ENCODE measurements at places on chromosomes 1 and 21.

- peak; percentile 65 for DNase-seq
Measured at GRCh38 chr21:43767984-43768867, 7.9 kb downstream of the CSTB start.

DNA sequence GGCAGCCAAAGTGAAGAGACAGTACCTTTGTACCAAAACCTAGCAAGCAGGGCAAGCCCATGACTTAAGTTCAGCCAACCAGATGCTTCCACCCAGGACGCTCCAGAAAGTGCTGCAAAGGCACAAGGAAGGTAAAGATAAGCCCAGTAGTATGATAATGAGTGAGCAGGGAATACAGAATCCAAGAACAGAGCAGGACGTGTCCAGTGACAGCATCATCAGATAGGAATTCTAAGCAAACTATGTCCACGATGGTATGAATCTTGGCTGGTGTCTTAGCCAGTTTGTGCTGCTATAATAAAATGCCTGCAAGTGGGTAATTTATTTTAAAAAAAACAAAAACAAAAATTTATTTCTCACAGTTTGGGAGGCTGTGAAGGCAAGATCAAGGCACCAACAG lies 13.6 kb downstream of the GJA4 start:
- peak; percentile 6 for DNase-seq

GRCh38 chr1:112957133-112957812 lies 1.3 kb upstream of the SLC16A1 start:
- DNase-seq, result peak; percentile 83

- no peak for DNase-seq
Measured at GRCh38 chr1:207248544-207249198, 72.8 kb upstream of the CD55 start.

DNA sequence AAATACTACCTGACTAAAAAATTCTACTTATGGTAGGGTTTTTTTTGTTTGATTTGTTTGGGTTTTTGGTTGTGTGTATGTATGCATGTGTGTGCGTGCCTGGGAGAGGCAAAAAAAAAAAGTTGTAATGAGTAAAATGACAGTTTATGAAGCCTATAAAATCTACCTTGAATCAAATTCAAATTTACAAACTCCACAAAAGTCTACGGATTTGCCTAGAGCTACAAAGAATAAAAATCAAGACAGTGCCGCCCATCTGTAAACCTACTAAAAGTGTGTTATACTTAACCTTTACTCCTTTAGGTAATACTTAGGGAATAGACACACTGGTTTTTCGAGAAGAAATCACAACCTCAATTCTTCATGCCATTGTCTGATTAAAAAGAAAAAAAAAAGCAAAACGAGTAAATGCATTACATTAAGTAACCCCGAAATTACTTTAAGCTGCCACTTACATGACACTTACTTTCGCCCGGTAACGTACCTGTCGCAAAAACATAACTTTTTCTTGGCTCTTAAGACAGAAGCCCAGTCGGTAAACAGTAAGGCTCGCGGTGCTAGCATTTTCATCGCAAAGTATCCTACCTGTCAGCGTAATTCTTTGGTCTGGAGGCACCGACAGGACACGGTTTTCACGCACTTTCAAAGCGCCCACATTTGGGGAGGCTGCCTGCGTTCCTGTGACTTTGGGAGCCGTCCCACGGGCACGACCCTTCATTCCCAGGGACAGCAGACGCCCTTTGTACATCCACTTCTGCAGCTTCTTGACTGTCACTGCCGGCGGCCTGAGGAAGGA lies 951 bp downstream of the SYDE2 start:
- DNase-seq, result no peak

All from myocyte (in vitro differentiated cells).